ENCODE measurements at places on chromosomes 11 and 22.

DNA sequence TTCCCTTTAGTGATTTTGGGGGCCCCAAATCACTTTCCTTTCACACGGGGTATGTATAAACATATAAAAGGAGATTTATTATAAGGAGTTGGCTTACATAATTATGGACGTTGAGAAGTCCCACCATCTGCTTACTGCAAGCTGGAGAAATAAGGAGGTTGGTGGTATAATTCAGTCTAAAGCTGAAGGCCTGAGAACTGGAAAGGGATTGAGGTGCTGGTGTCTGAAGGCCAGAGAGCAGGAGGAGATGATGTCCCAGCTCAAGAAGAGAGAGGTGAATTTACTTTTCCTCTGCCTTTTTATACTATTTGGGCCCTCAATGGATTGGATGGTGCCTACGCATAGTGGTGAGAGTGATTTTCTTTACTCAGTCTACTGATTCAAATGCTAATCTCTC, 1.3 kb upstream of the ZNF202 start:
- DNase-seq = no peak

DNA sequence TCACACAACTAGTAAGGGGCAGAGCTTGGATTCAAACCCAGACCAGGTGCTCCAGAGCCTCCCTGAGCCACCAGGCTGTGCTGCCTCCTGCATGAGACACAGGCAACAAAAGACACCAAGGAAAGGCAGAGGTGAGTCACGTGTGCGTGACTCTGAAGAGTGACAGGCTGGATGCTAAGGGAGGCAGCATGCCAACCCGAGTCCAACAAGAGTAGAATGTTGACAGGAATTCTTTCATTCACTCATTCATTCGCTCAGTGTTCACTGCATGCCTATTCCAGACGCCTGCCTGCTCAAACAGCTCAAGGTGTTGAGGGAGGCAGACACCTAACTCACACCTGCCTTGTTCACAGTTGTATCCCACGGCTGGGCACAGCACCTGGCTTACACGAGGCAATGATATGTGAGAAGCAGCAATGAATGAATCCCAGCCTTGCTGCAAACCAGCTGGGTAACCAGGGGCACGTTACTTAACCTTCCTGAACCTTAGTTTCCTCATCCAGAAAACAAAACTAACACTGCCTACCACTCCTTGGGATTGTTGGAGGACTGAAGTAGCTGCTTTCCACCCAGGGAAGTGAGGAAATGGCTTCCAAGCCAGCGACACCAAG, 73.8 kb upstream of the ARFGAP3 start:
- DNase-seq = no peak

- no peak for DNase-seq
Measured at GRCh38 chr11:20066013-20066782, 94.1 kb downstream of the DBX1 start.

GRCh38 chr22:27790376-27791158, 11.0 kb downstream of the MN1 start:
- no peak for DNase-seq

GRCh38 chr11:134425816-134426536, 13.9 kb upstream of the B3GAT1 start:
- no peak for DNase-seq

DNA sequence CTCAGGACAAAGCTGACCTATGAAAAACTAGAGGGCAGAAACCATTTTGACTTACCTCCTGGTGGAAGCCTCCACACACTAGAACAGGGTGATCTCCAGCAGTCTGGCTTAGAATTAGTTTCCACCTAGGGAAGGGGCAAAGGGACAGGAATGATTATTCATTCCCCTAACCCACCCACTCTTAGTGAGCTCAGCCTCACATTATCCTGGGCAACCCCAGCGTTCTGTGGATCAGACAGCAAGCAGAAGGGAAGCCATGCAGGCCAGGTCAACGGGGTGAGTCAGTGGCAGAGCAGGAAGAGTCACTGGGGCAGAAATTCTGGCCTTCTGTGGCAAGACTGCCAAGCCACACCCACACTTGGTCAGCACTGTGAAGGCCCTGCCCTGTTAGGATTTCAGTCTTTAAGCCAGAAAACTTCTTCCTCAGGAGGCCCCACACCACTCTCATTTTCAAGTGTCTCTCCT, 10.5 kb downstream of the NUMA1 start:
- no peak for DNase-seq

DNA sequence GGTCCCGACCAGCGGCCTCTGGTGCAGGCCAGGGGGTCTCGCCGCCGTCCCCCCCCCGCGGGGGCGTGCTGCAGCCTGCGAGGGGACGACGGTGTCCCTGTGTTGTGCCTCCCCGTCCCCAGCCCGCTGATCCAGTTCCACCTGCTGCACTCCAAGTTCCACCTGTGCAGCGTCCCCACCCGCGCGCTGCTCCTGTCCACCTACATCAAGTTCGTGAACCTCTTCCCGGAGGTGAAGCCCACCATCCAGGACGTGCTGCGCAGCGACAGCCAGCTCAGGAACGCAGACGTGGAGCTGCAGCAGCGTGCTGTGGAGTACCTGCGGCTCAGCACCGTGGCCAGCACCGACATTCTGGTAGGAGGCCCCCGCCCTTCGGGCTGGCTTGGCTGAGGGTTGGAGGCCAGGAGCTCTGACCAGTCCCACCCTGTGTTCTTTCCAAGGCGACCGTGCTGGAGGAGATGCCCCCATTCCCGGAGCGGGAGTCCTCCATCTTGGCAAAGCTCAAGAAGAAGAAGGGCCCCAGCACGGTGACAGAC, 42.8 kb downstream of the MUC6 start:
- DNase-seq = no peak

Data from NCI-H1930 (cell line).